A549 treated with Mapracorat at 1 μM for 4 hours (cell line): ENCODE measurements at places on chromosomes 12 and 14. TPM values are rescaled to one million over a fixed set of nuclear protein-coding genes. Genes with fewer than 3 reads are reported as not detected.

Gene PTGDR
- total RNA-seq: not detected in 5 replicates

Gene IAPP
- not detected in 5 replicates for total RNA-seq

Gene RAB3IP
- 13.3 to 16.1 TPM (median 14.6 TPM) in 5 replicates for total RNA-seq

Gene WNT1
- not detected in 5 replicates for total RNA-seq

Gene SLC2A14
- total RNA-seq: 0.07 to 0.36 TPM (median 0.14 TPM) in 5 replicates

Gene A2M
- total RNA-seq: 0.03 to 0.08 TPM (median 0.08 TPM) in 3 of 5 replicates, not detected in the others

Gene CLEC6A
- not detected in 5 replicates for total RNA-seq

Gene FGD6
- total RNA-seq: 10.6 to 16.5 TPM (median 13.5 TPM) in 5 replicates

Gene ACOT6
- total RNA-seq: not detected in 5 replicates

Gene SERPINA9
- total RNA-seq: not detected in 5 replicates
